Stimulated activated CD4-positive, alpha-beta T cell treated with anti-CD3 and anti-CD28 coated beads, Interleukin-15, amount 100 ng/mL, for 1 hour (primary cell): ENCODE measurements at places on chromosomes 7 and 10.

GRCh38 chr10:83927166-83927565, 212.1 kb upstream of the GHITM start:
- DNase-seq = no peak

GRCh38 chr10:13092291-13093102, 7.5 kb upstream of the OPTN start:
- DNase-seq = no peak

- DNase-seq = no peak
These were observed 135.5 kb upstream of the IMMP2L start for GRCh38 chr7:111697771-111698170.

GRCh38 chr7:139203992-139204391, 27.0 kb upstream of the UBN2 start:
- DNase-seq = no peak

DNA sequence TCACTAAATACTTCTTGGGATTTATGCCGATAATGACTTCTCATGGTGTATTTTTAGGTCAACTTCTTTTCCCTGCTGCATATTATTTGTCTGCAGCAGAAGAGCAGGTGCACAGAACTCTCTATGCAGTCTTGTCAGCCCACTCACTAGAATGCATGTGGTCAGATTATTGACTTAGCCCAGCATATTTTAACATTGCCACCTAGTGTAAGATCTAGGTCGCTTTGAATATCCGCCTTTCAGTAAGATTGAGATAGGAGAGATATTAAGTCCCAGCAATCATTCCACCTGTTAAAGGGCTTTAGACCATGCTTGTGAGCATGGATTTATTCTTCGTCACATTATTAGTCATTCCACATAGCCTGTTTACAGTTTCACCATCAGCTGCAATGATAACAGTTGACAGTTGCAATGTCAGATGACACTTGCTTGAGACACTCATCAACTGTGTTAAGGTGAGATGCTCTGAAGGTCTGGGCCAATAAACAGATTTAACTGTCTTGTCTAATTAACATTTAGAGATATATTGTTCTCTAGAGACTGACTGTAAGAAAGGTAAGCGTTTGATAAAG, 491.7 kb downstream of the ARL4A start:
- DNase-seq = no peak

DNA sequence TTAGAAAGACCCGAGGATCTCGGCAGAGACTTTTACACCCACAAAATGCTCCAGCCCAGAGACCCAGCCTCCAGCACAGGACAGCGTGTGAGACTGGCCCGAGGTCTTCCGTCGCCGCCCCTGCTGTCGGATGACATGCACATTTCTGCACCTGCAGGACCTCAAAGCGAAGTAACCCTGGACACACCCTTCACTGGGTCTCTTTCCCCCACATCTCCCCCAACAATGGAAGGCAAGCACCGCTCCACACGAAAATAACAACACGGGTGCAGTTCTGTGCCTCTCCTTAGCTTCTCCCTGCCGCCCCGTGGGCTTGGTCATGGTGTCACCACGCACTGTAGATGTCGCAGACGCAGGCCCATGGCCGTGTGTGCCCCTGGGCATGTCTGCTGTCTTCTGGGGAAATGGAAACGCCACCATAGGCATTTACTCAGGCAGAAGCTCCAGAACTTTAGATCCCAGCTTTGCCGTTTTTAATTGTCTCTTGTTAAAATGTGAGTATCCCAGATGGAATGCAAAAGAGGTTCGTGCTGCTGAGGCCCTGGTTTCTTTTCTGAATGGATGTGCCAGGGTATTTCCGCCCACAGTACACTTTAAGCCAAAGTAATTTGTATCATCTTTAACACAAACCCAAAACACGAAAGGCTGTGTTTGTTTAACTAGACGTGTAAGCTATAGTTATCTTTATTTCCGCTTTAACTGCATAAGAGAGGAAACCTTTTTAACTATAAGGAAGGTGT, 237.9 kb downstream of the MGMT start:
- no peak for DNase-seq

GRCh38 chr10:75825235-75825634, 393.8 kb downstream of the LRMDA start:
- no peak for DNase-seq

DNA sequence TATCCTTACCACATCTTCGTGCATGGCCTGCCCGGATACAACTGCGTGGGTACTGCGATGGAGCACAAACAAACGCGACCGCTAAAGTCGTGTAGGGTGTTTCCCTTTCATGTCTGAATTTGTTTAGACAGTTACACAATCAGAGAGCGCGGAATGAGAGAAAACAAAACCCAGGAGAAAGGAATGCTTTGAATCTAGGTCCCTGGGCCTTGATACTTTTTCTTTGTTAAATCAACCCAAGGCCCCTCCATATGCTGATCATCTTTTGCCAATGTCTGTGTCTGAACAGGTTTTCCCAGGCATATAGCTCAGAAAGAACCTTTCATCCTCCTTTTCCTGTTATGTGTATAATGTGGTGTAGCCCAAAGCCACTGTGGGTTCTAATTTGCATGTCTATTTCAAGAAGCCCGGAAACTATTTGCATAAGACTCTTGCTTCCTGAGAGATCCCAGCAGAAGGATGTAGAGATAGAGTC, 145.8 kb downstream of the FRMD4A start:
- DNase-seq = no peak

DNA sequence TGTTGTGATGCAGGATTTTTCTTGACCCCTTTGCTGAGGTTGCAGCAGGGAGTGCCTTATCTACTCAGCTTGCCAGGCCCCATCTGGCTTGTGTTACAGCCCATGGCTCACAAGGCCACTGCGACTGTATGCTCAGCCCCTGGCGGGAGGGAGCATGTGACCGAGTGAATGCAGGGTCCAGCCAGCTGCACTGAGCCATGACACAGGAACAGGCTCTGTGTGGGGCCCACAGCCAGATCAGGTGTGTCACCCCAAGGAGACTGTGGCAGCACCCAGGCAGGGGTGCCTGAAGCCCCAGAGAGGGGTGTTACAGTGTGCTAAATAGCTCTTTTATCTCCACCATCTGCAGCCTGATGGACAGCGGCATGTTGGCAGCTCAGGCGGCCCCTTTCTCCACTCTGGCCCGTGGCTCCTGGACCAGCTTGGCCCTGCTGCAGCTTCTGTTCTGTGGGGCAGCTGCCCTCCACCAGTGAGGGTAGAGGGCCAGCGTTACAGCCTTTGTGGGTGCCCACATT, 2.6 kb upstream of the PCBD1 start:
- no peak for DNase-seq

DNA sequence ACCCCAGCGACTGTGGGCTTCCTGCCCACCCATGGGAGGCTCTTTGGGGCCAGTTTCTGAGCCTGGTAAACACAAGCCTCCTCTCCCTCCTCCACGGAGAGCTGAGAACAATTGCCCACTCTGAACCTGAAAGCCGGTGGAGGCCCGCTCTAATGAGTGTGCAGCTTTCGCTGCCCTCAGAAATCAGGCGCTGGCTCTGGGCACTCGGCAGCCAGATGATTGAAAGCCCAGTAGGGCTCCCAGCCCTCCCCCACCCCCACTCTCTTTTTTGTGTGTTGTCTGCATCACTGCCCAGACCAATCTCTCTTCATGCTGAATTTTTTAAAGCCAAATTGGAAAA, 438.9 kb downstream of the RPS24 start:
- no peak for DNase-seq

- DNase-seq = no peak
These were observed 28.0 kb downstream of the PRPF18 start for GRCh38 chr10:13614530-13615332.

DNA sequence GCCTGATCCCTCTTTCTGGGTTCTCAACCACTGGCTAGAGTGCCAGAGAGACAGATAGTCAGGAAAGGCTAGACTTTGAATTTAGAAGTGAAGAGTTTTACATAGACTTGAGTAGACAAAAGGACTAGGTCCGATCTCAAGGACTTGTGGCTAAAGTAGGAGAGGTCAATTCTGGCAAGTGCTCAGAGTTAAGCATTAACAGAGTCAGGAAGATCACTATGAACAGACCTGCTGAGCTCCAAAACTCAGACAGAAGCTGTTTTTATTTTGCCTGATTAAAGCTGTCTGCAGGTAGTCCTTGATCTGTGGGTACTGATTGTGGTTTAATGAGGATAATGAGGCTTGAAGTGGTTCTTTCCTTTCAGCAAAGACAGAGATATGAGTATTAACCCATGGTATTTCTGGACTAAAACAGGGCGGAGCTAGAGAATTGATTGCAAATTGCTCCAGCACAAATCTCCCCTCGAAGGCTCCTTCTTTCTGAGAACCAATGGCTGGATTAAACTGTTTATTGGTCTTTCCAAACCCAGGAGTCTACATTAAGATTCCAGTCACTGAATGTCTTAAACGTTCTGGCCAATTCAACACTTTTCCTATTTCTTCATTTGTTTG, 423.2 kb downstream of the IPMK start:
- no peak for DNase-seq

GRCh38 chr10:86389441-86390193, 23.0 kb upstream of the GRID1 start:
- no peak for DNase-seq

GRCh38 chr7:77985974-77986339, 187.4 kb downstream of the PHTF2 start:
- DNase-seq = no peak

GRCh38 chr10:24462291-24462813, 253.4 kb downstream of the KIAA1217 start:
- DNase-seq = no peak

GRCh38 chr7:68073701-68074100, 1077.1 kb downstream of the TYW1 start:
- no peak for DNase-seq

- no peak for DNase-seq
These were observed 96.3 kb downstream of the SNX13 start for GRCh38 chr7:17844022-17844421.

- DNase-seq = no peak
These were observed 123.6 kb downstream of the CXCL12 start for GRCh38 chr10:44261296-44261695.

DNA sequence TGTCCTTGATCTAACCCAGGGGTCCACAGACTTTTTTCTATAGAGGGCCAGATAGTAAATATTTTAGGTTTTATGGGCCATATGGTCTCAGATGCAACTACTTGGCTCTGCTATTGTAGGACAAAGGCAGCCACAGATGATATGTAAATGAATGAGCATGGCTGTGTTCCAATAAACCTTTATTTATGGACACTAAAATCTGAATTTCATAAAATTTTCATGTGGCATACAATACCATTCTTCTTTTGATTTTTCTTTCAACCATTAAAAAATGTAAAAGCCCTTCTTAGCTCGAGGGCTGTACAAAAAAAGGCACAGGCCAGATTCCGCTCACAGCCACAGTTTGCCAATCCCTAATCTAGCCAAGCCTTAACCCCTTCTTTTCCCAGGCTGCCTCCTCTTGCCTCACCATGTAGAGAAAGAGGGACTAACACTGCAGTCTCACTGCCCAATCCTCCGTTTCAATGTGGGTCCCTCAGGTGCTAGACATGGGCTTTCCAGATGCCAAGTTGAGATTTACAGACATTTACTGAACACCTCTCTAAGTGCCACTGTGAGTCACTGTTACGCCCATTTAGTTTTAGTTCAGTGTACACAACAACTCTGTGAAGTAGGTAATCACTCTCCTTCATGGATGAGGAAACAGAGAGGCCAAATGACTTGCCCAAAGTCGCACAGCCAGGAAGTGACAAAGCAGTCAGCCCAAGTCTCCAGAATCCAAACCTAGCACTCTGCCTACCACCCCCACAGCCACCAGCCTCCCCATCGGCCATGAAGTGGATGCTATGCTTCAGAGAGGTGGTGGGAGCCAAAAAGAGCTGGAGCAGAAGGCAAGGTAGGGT, 132.6 kb upstream of the PDLIM1 start:
- DNase-seq = no peak

- DNase-seq = no peak
These were observed 185.5 kb downstream of the CAMK1D start for GRCh38 chr10:12534824-12535223.

DNA sequence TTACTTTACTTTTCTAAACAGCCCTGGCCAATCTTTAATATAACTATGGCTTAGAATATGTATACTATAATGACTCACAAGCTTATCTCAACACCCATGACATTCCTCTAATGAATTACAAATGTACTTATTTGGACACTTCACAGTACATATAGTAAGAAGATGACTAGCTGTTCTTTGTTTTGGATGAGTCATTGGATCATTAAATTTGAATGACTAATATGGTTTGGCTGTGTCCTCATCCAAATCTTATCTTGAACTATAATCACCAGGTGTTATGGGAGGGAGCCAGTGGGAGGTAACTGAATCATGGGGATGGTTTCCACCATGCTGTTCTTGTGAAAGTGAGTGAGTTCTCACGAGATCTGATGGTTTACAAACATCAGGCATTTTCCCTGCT, 807.5 kb upstream of the SORCS1 start:
- DNase-seq = no peak

DNA sequence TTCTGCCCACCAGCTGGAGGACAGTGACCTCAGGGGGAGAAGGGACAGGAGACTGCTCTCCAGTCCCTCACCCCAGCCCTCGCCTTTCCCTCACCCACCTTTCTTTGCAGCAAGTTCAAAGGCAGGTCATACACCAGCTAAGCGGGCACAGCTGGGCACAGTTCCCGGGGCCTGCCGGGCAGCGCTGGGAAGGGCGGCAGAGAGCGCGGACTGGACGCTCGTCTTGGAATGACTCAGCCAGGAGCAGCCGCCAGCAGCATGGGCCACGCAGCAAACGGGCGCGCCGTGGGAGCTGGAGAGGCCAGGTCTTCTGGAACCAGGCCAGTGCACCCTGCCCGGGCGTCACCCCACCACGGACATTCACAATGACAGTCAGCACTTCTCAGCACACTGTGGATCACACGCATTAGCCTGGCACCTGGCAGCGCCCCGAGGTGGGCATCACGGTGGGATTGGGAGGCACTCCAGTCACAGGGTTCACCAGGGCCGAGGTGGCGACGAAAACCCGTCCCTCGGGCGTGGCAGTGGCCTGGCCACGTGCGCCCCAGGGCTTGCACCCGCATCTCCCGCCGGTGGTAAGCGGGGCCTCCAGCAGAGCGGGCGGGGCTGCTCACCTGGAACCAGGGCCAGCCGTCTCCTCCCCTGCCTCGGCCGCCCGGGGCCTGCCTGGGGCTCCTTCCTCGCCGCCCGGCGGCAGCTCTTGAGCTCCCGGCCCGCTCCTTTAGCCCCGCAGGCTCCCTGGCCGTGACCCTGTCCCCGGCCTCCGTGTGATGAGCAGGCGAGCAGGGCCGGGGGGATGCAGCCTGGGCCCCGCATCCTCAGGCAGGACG, 29.0 kb upstream of the WDFY4 start:
- no peak for DNase-seq

- DNase-seq = no peak
These were observed 32.3 kb downstream of the PPIF start for GRCh38 chr10:79379512-79380124.
